ENCODE measurements at places on chromosomes 12 and 14.

DNA sequence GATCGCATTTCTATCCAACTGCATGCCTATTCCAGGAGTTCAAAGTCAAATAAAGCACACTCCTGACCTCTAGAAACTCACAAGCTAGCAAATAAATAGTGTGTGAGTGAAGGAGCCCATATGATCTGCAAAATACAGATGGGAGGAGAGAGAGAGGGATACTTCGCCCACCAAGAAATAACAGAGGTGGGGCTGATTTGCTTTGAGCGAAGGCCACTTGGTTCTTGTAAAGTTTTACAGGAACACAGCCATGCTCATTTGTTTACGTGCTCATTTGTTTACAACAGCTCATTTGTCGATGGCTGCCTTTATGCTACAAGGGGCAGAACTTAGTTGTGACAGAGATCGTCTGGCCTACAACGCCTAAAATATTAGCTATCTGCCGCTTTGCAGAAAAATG, 63.4 kb upstream of the GPATCH2L start:
- DNase-seq: no peak

DNA sequence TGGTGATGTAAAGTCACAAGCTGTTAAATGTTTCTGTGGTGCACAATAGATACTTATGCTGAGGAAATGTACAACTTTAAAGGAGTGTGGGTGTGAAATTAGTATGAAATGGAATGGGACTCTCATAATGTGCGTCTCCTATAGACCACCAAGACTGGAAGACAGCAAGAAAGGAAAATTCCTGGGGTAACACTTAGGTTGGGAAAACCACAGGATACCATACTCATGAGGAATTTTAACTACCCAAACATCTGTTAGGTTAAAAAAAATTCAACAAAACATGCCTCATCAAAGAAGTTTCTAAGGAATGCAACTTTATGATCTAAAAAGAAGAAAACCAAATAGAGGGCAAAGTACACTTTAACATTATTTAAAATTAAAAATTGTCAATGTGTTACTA, 113.7 kb upstream of the MYF6 start:
- DNase-seq: no peak

- DNase-seq: no peak
Measured at GRCh38 chr12:131281016-131281415, 327.3 kb downstream of the ADGRD1 start.

- no peak for DNase-seq
Measured at GRCh38 chr12:2826721-2827515, 7.9 kb downstream of the NRIP2 start.

DNA sequence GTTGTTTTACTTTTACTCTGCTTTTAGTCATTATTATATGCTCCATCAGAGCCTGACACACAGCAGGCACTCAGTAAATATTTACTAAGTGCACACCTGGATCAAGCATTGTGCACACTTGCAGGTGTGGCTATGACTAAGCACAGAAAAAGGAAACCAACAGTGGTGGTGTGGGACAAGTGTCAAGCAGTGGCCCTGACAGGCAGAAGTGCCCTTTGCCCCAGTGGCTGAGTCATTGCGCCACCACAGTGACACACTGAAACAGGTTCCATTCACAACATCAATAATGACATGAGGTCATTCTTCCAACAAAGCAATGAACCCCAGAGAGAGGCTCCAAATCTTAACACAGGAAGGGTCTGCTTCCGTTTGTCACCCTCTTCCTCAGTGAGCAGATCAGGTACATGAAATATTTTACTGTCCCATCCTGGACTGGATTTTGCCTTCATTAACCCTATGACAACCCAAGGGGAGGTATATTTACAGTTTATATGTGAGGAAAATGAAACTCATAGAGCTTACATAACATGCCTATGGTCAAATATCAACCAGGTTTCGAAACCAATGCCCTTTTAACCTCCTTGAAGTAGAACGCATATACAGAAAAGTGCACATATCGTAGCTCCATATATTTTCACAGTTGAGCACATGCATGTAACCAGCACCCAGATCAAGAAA, 82.6 kb upstream of the GTF2A1 start:
- no peak for DNase-seq

DNA sequence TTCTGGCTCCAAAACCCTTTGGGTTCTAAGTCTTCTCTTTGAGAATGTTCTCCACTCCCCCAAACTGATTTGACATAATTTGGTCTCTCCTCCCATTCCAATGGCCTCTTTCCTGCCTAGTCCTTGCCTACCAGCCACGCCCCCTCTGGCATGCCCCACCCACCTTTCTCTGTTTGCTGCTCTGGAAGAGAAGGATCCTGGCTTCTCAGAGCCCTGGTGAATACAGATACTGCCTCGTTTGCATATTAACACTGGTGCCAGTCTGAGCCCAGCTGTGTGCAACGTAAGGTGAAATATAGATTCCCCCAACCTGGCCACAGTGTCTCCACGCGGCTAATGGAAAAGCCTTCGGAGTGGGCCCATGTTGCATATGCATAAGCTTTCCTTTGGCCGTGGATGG, 79.7 kb downstream of the PAPOLA start:
- DNase-seq: no peak
